ENCODE measurements at places on chromosomes 1 and 21. TPM values are rescaled to one million over a fixed set of nuclear protein-coding genes. Genes with fewer than 3 reads are reported as not detected.

Gene DIRAS3
- 2.2 TPM for total RNA-seq

Gene BATF3
- total RNA-seq: 0.77 TPM

Gene JMJD4
- total RNA-seq: 24.2 TPM

Gene TGFB2
- total RNA-seq: 2.0 TPM

Gene USP16
- 43.1 TPM for total RNA-seq

DNA sequence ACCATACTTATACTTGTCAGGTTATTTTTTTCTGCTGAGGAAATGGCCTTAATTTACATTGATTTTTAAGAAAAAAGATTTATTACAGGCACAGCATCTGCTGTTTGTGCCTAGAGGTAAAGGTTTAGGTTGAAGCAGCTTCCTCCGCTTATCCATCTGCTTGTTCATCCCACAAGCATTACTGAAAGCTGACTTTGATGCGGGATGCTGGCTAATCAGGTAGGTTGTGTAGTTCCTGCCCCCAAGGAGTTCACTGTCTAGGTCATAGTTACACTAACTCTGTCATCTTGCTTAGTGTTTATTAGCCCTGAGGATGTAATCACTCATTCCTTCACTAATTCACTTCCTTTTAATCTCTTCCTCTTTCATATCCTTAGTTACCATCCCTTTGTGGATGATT lies 377.7 kb upstream of the KAZN start:
- no peak for DNase-seq
- no peak overlapping the region for H3K4me3 ChIP-seq
- no peaks in the 10 kb centered on the region for H3K27me3 ChIP-seq
- no peaks in the 10 kb centered on the region for H3K4me1 ChIP-seq

GRCh38 chr1:74857676-74858075 lies 124.7 kb downstream of the TYW3 start:
- peaks cover 7% of the 10 kb centered on the region for H3K4me1 ChIP-seq
- no peak overlapping the region for H3K27ac ChIP-seq
- H3K4me3 ChIP-seq: no peak overlapping the region
- H3K36me3 ChIP-seq: no peaks in the 10 kb centered on the region
- no peak for DNase-seq
- H3K27me3 ChIP-seq: no peaks in the 10 kb centered on the region

DNA sequence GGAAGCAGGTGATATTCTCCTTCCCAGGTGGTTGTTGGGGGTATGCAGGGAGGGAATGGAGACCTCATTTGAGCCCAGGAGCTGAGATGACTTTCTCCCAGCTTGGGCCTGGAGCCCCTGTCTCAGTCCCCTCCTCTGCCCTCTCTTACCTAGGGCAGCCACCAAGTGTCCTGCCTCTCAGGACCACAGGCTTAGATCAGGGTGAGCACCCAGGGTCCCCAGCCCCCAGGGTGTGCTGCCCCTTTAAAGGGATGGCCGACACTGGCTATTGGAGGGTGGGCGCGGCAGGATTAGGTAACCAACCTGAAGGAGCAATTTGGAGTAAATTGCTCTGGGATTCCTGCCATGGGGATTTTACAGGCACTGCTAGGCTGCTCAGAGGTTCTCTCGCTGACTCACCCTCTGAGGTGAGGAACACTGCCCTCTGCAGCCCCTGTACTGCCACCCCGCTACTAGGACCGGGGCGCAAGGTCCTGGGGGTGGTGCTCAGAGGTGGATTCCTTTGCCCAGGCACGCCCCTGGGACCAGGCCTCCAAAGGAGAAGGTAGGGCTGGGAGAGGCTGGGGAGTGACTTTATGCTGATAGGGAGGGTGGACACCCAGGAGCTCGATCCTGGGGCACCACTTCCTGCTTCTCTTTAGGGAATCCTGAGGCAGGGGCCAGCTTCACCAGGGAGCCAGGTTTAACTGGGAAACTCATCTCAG lies 1.5 kb downstream of the RPS6KA1 start:
- no peaks in the 10 kb centered on the region for H3K36me3 ChIP-seq
- H3K4me1 ChIP-seq: peaks cover 13% of the 10 kb centered on the region
- DNase-seq: peak; percentile 65
- peak overlapping the region; percentile 78 for H3K4me3 ChIP-seq

GRCh38 chr1:108961198-108961597 lies 2.1 kb downstream of the CLCC1 start:
- no peak overlapping the region for H3K27ac ChIP-seq
- H3K27me3 ChIP-seq: peaks cover 3% of the 10 kb centered on the region
- H3K4me3 ChIP-seq: no peak overlapping the region
- DNase-seq: no peak
- peaks cover 19% of the 10 kb centered on the region for H3K36me3 ChIP-seq

- H3K36me3 ChIP-seq: peaks cover 5% of the 10 kb centered on the region
- H3K4me1 ChIP-seq: peaks cover 42% of the 10 kb centered on the region
- no peak for DNase-seq
- H3K27ac ChIP-seq: peak overlapping the region; percentile 92
- peaks cover 4% of the 10 kb centered on the region for H3K27me3 ChIP-seq
- H3K4me3 ChIP-seq: peak overlapping the region; percentile 97
Measured at GRCh38 chr1:26234644-26235370, 807 bp downstream of the CEP85 start.

DNA sequence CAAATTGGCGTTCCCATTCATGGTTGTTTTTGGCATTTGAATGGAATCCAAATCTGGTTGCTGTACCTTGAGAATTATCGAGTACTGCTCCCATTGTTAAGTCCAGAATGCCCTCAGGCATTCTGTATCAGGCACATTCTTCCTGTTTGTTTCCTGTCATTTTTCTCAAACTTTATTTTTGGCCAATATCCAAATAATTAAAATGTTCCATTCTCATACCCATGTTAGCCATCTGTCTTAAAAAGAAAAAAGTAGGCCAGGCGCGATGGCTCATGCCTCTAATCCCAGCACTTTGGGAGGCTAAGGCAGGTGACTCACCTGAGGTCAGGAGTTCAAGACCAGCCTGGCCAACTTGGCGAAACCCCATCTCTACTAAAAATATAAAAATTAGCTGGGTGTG lies 29.3 kb upstream of the SHISA4 start:
- H3K27me3 ChIP-seq: no peaks in the 10 kb centered on the region
- H3K27ac ChIP-seq: no peak overlapping the region
- H3K36me3 ChIP-seq: peaks cover 47% of the 10 kb centered on the region
- DNase-seq: no peak

DNA sequence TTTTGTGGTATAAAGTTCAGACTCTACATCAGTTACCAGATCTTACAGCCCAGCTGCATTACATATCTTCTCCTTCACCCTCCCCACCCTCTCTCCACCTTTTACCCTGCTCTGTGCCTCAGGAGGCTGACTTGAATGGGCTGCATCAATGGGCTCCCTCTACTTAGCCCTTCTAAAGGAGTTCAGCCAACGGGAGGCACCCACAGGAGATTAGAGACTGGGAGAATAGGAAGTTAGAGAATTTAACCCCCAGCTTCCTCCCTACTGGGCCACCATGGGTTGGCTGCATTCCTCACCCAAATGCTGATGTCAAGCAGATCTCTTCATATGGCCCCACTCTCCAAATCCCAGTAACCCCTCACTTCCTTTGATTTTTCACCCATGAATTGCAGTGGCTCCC lies 17.1 kb upstream of the DUSP23 start:
- no peak overlapping the region for H3K27ac ChIP-seq
- no peak overlapping the region for H3K4me3 ChIP-seq
- peaks cover 6% of the 10 kb centered on the region for H3K36me3 ChIP-seq
- DNase-seq: no peak
- H3K27me3 ChIP-seq: peaks cover 3% of the 10 kb centered on the region
- no peaks in the 10 kb centered on the region for H3K4me1 ChIP-seq

DNA sequence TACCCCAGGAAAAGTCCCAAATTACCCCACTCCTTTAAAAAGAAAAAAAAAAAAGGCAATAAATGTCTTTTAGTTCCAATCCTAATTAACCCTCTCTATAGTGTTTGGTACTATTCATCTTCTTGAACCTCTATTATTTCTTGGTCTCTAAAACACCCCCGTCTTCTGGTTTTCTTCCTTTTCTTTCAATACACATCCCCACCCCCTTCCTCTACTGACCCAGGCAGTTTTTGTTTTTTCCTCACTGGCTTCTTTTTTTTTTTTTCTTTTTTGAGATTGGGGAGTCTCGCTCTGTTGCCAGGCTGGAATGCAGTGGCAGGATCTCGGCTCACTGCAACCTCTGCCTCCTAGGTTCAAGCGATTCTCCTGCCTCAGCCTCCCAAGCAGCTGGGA lies 26.1 kb downstream of the EGLN1 start:
- no peak for DNase-seq
- peak overlapping the region; percentile 84 for H3K4me3 ChIP-seq
- H3K27me3 ChIP-seq: no peaks in the 10 kb centered on the region
- peaks cover 68% of the 10 kb centered on the region for H3K4me1 ChIP-seq
- peak overlapping the region; percentile 94 for H3K27ac ChIP-seq

- no peak overlapping the region for H3K27ac ChIP-seq
- H3K4me1 ChIP-seq: no peaks in the 10 kb centered on the region
- peaks cover 2% of the 10 kb centered on the region for H3K36me3 ChIP-seq
Measured at GRCh38 chr21:19523746-19524145, 1120.2 kb upstream of the TMPRSS15 start.

DNA sequence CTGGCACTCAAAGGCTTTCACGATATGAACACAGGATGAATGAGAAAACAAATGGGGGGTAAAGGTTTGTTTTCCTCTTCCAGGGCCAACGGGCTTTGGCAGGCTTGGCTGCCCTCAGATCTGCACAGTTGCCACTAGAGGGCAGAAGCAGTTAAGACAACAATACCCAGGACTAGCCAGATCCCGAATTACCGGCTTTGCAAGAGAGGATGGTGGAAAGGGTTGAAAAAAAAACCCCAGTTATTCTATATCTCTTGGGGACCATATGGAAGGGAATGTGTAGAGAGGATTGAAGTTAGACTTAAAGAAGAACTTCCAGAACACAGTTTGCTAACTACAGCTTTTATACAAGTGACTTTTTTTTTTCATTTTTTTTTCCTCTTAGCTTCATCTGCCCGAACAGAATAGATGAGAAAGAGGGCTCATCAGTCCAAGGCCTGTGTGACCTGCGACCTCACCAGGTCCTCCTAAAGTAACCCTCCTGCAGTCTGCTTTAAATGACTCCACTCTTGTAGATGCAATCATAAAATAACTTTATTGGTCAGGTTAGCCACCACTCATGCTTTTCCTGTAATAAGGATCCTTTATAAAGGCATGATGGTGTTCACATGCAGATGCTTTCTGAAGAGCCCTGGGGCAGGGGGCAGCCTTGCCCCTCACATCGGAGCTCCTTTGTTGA lies 10.7 kb downstream of the FMOD start:
- peak; percentile 78 for DNase-seq
- no peaks in the 10 kb centered on the region for H3K36me3 ChIP-seq
- no peaks in the 10 kb centered on the region for H3K4me1 ChIP-seq
- no peak overlapping the region for H3K4me3 ChIP-seq

GRCh38 chr21:35448876-35449599 lies 399.9 kb upstream of the RUNX1 start:
- no peak overlapping the region for H3K4me3 ChIP-seq
- peaks cover 5% of the 10 kb centered on the region for H3K27me3 ChIP-seq
- H3K4me1 ChIP-seq: peaks cover 9% of the 10 kb centered on the region
- peak overlapping the region; percentile 5 for H3K27ac ChIP-seq
- H3K36me3 ChIP-seq: peaks cover 23% of the 10 kb centered on the region
- no peak for DNase-seq

GRCh38 chr1:167713330-167714081 lies 8.3 kb upstream of the MPZL1 start:
- H3K4me1 ChIP-seq: peaks cover 30% of the 10 kb centered on the region
- H3K4me3 ChIP-seq: peak overlapping the region; percentile 89

- H3K4me1 ChIP-seq: peaks cover 64% of the 10 kb centered on the region
- peak; percentile 55 for DNase-seq
- H3K27ac ChIP-seq: peak overlapping the region; percentile 99
- peaks cover 3% of the 10 kb centered on the region for H3K27me3 ChIP-seq
Measured at GRCh38 chr1:67833602-67833940, 304 bp upstream of the GNG12 start.

DNA sequence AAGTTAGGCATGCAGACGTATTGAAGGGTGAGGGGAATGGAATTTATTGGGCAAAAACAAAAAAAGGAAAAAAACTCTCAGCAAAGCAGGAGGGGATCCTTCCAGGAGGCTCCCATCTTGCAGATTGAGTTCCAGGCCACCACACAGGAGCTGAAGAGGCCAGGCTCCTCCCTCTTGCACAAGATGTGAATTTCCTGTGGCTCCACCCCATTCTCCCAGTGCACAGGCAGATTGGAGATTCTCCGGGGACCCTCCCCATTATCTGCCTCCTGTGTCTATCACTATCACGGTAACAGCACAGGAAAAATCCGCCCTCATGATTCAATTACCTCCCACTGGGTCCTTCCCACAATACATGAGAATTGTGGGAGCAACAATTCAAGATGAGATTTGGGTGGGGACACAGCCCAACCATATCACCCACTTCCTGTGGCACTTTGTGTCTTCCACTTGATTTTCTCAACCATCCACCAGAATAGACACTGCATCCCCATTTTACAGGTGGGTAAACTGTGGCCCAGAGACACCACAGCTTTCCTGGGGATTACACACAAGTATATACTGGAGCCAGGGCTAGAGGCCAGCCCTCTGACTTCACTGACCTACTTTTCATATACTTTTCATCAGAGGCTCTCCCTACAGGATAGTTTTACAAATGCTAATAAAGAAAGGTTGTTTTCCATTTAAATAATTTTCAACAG lies 18.9 kb upstream of the COL6A1 start:
- DNase-seq: no peak
- no peak overlapping the region for H3K4me3 ChIP-seq
- H3K36me3 ChIP-seq: peaks cover 16% of the 10 kb centered on the region
- peaks cover 46% of the 10 kb centered on the region for H3K27me3 ChIP-seq
- H3K27ac ChIP-seq: no peak overlapping the region
- H3K4me1 ChIP-seq: peaks cover 14% of the 10 kb centered on the region

DNA sequence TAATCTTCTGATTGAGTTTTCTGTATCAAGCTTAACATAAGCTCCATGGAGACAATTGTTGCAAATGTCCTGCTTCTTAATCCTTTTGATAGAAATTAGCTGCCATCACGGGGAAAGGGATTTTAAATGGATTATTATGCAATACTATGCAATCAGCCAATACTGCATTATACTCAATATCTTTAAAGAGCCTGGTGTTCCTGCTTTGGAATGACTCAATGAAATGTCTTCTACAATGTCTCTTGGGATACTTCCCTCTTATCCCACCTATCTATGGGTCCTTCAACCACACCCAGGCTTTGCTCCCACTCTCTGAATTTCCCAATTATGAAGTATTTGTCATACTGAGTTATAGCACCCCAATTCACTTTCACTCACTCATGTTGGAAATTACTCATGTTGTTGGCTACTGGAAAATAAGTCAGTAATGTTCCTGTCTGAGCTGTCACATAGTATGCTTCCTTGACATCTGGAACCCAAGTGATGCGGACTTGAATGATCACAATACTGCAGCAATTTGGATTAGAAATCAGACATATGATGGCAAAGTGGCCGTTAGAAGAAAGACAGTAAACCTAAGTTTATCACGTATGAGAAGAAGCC lies 85.0 kb downstream of the TPR start:
- H3K4me3 ChIP-seq: no peak overlapping the region
- peaks cover 13% of the 10 kb centered on the region for H3K4me1 ChIP-seq
- H3K27ac ChIP-seq: no peak overlapping the region
- no peaks in the 10 kb centered on the region for H3K36me3 ChIP-seq
- no peak for DNase-seq
- H3K27me3 ChIP-seq: peaks cover 3% of the 10 kb centered on the region

- peaks cover 7% of the 10 kb centered on the region for H3K4me1 ChIP-seq
- no peak overlapping the region for H3K4me3 ChIP-seq
- DNase-seq: no peak
- no peak overlapping the region for H3K27ac ChIP-seq
Measured at GRCh38 chr1:28855046-28855445, 43.1 kb downstream of the OPRD1 start.

GRCh38 chr1:204705888-204706837 lies 20.6 kb upstream of the LRRN2 start:
- no peaks in the 10 kb centered on the region for H3K36me3 ChIP-seq
- peaks cover 50% of the 10 kb centered on the region for H3K27me3 ChIP-seq
- H3K27ac ChIP-seq: no peak overlapping the region
- no peak overlapping the region for H3K4me3 ChIP-seq

- peaks cover 6% of the 10 kb centered on the region for H3K27me3 ChIP-seq
- no peak overlapping the region for H3K4me3 ChIP-seq
- peaks cover 1% of the 10 kb centered on the region for H3K4me1 ChIP-seq
Measured at GRCh38 chr1:152448095-152448494, 34.0 kb upstream of the CRNN start.

Data from HFFc6 (cell line).